ENCODE measurements at places on chromosomes 3 and 15. TPM values are rescaled to one million over a fixed set of nuclear protein-coding genes. Genes with fewer than 3 reads are reported as not detected.

- DNase-seq = no peak
Measured at GRCh38 chr3:108088697-108089096, 2.1 kb downstream of the CD47 start.

DNA sequence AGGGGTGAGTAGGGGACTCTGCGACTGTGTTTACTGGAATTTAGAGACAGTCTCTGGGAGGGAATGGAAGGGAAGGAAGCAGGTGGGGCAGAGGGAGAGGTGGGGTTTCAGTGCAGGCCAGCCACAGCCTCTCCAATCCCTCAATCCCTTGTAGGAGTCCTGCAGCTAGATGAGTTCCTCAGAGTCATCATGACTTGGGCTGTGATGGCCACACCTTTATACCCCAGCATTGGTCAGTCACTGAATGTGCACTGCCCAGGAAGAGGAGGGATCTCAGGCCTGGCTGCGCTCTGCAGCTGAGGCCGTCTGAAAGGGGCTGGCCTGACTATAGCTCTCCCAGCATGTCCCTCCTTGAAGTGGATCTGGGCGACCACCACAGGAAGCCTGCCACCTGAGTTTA, 67.3 kb upstream of the GLCE start:
- DNase-seq = no peak

GRCh38 chr15:101132390-101133180, 119.3 kb downstream of the CHSY1 start:
- DNase-seq = no peak

GRCh38 chr3:71305231-71306206, 278.0 kb downstream of the FOXP1 start:
- no peak for DNase-seq

GRCh38 chr3:149234671-149235245, 13.1 kb upstream of the CP start:
- no peak for DNase-seq

DNA sequence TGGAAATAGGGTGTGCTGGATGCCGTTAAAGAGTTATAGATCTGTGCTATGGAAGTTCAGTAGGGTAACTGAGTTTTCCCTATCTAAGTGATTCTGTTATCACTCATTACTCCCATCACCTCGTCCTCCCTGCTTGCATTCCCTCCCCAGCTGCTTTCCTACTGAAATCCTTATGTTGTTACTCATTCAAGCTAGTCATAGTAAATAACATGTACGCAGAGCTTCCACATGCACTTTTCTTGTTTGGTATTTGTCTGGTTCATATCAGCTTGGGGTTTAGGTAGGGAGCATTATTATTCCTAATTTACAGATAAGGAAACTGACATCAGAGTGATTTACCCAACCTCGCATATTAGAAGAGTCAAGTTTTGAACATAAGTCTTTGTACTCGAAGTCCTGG, 135.1 kb downstream of the HCN4 start:
- DNase-seq = no peak

DNA sequence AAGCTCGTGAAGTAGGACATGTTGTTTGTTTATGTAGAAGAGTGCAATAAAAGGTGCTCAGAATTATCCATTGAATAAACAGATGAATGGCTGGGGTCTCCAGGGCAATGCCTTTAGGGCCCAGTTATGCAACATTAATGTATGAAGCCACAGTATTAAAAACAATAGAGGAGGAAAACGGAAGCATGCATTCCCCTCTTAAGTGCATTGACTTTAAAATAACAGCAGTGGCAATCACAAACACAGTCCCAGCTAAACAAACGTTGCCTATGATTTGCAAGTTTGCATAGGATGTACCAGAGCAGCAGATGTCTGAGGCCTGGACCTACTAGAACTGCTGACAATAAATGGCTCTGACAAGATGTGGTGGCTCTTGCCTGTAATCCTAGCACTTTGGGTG, 60.6 kb upstream of the GCNT3 start:
- DNase-seq = no peak

DNA sequence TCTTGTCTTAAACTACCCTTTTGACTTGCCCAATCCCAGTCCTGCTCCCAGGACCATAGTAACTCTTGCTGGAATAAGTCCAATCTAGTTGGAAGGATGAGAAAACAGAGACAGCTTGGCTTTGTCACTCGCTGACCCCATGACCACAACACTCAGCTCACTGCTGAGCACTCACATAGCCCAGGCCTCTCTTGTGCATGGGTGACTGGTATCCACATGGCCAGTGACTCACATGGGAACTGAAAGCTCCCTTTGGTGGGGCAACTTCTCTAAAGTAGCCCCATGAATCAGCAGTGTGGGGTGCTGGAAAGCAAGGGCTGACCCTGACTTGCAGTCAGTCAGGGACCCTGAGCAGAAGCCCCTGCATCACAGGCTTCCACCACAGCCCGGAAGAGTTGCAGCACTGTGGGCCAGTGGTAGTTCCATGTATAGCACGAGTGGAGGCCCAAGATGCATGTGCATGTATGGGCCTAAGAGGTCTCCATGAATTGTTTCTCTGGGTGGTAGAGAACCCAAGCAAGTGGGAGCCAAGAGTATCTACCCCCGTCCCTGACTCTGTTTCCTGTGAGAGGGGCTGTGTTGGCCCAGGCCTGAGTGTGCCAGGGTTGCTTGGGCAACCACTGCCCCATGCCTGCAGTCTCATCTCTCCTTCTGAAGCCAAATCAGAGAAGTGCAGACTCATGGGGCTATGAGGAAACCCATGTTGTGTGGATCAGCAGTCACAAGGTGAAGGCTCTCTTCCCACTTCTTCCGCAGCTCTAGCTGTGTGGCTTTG, 62.1 kb upstream of the XCR1 start:
- DNase-seq = peak; percentile 87

- no peak for DNase-seq
Measured at GRCh38 chr15:41462084-41462795, 31.4 kb upstream of the ITPKA start.

DNA sequence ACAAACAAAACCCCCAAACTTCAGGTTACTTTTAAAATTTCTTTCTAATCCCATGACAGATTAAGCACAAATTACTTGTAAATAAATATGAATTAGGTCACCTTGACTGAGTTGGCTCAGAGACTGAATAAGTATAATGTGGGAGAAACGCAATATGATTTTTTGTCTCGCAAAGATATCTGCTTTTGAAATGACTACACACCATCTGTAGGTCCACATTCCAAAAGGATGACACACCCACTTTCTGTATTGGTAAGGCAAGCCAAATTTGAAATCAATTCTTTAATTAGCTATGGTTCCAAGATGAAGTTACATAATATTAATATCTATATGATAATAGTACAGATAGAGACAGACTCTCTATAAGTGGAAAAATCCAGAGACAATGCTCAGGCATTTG, 66.9 kb upstream of the CSPG5 start:
- DNase-seq = no peak

- DNase-seq = peak; percentile 89
Measured at GRCh38 chr15:41811432-41812195, 16.3 kb upstream of the JMJD7 start.

The CACNA2D3 gene
- total RNA-seq = not detected

The CTXN2 gene
- total RNA-seq = not detected

The IQCF6 gene
- total RNA-seq = not detected

The ROPN1B gene
- not detected for total RNA-seq

The IL17RB gene
- not detected for total RNA-seq
